Right hindlimb (tissue), 1 donor: ENCODE measurements at places on chromosomes 5 and 9.

DNA sequence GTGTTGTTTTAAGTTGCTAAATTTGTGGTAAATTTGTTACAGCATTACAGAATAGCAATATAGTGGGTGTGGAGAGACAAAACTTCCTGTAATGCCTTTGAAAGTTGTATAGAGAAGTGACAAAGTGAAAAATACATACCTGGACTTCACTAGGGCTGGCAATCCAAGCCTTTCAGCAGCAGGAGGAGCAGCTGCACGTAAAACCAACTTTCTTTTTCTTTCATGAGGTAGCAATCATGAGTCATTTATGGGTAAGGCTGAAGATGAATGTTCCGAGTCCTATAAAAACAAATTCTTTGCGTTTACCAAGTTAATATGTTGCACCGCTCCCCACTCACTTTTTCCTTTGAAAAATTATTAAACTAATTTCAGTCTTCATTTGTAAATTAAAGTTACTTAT is 1138.2 kb downstream of the TAF11L14 start:
- no peak for DNase-seq

DNA sequence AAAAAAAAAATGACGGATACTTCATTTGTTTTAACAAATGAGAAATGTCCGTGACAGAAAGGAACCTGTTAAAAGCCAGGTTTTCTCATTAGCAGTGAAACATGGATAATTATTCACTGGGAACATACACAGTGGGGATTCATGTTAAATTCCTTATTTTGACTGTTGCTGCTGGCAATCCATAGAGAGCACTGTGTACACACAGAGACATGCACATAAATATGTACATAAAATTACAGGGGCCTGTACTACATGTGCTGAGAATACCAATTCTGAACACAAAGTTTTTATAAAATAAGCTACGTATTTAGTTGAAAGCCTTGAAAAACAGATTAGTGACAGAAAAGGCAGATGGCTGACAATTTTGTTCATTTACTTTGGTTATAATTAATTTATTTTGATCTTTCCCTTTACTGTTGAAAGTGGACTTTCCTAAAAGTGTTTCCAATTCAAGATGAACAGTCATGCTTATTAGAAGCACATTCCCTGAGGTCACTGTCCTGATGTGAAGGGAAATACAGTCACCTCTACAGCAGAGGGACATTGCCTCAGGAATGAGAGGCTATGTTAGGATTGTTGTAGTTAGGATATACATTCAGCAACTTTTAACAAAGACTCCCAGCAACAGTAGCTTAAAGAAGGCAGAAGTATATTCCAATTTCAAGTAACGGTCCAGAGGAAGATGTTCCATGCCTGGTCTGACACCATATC is 166.7 kb downstream of the SAXO1 start:
- DNase-seq = no peak

DNA sequence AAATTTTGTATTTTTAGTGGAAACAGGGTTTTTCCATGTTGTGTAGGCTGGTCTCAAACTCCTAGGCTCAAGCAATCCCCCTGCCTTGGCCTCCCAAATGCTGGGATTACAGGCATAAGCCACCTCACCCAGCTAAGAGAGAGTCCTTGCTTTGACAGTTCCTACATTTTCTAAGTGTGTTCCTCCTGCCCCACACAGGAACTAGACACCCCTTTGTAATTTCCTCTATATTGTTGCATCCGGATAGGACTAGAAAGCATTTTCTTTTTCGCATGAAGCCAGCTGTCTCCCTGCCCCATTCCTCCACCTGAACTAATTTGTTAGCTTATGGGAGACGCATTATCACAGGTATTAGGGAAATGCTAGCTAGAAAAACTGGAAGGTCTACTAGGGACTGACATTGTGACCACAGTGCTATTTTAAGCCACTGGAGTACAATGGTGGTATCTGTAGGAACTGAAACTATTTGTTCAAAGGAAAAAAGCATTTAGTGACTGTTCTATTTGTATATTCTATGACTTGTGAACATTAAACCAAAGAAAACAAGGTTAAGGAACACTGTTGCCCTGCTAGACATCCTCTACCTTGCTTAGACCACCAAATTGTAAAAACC is 214.1 kb downstream of the SMARCA2 start:
- DNase-seq = no peak

GRCh38 chr5:154331232-154331631 is 114.6 kb upstream of the SAP30L start:
- DNase-seq = no peak

DNA sequence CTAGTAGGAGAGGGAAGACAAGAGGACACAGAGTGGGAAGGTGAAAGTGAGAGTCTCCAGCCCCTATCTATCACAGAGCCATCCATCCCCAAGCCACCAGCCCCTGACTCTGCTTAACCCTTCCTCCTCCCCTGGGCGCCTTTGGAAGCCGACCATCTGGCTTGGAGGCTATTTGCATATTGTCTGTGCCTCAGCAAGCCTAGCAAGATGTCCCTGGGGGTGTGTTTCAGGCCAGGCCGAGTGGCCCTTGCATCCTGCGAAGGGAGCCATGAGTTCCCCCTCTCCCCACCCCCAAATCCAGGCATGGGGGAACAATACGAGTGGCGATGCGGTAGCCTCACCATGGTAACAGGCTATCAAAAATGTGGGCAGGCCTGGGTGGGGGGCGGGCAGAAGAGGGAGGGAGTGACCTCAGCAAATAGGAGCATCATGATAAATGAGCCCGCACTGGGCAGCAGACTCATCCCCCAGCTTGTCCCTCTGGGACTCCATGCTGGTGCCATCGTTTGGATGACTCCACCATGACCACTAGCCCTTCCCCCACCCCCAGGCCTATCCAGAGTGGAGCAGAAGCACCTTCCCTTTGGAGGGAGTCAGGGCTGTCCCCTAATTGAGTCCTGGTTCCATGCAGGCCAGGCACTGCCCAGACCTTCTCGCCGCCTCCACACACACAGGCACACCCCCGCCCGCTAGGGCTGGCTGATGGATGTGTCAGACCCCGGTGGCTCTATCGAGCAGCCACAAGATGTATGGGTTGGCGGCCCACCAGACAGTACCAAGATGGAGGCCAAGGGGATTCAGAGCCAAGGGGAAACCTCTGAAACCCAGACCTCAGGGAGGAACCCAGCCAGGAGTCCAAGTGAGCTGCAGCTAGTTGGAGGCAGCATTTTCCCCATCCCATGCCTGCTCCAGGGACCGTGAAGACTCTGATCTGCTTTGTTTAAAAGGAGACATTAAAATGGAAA is 14.6 kb downstream of the URM1 start:
- no peak for DNase-seq

DNA sequence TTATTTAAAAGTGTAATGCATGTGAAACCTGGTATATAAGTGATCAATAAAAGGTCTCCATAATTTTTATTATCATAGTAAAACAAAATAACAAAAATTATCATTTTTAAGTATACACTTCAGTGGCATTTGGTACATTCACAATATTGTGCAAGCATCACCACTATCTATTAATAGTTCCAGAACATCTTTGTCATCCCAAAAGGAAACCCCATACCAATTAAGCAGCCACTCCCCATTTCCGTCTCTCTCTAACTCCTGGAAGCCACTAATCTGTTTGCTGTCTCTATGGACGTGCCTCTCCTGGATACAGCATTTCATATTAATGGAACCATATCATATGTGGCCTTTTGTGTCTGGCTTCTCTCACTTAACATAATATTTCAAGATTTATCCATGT is 7.6 kb downstream of the OLFML2A start:
- DNase-seq = peak; percentile 6

- peak; percentile 61 for DNase-seq
Observed at GRCh38 chr9:88658311-88658822, 123.4 kb downstream of the NXNL2 start.

GRCh38 chr9:133955821-133956411 is 36.2 kb downstream of the VAV2 start:
- DNase-seq = peak; percentile 69

GRCh38 chr5:118723021-118723338 is 265.4 kb downstream of the DTWD2 start:
- DNase-seq = no peak

- DNase-seq = no peak
Observed at GRCh38 chr5:102855681-102856388, 100.7 kb downstream of the PAM start.

- no peak for DNase-seq
Observed at GRCh38 chr5:100762108-100762507, 141.0 kb downstream of the ST8SIA4 start.

GRCh38 chr5:103866169-103866568 is 303.6 kb upstream of the NUDT12 start:
- no peak for DNase-seq

GRCh38 chr9:36871606-36872005 is 162.5 kb downstream of the PAX5 start:
- peak; percentile 2 for DNase-seq

DNA sequence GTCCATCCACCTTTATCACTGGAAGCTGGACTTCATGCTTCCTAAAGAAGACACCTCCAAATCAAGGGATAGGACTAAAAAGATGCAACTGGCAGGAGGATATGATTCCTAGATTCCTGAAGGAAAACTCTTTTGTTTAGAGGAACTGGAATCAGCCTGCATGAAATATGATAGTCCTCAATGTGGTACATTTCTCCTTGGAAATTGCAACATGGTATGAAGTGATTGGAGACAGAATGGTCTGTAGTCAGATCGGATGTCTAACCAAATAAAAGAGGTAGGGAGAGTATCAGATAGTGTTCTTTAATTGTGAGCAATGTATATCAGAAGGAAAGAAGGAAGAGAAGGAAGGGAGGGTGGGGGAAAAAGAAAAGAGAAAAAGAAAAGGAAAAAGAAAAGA is 116.1 kb upstream of the FSTL4 start:
- DNase-seq = no peak

DNA sequence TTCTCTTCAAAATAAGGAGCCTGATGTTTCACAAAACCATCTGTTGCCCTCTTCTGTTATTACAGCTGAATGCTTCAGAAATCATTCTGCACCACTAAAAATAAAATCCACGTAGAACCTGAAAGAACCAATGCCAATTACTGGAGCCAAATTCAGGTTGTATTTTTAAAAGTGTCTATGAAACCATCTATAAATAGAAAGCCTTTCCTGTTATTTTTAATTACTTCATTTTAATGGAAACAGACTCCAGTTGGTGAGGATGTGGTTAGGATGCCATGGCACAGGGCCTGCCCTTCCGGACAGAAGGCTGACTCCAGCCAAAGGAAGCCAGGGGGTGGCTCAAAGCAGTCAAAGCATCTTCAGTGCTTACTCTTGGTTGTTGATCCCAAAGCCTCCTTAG is 119.8 kb downstream of the TENT4A start:
- no peak for DNase-seq

DNA sequence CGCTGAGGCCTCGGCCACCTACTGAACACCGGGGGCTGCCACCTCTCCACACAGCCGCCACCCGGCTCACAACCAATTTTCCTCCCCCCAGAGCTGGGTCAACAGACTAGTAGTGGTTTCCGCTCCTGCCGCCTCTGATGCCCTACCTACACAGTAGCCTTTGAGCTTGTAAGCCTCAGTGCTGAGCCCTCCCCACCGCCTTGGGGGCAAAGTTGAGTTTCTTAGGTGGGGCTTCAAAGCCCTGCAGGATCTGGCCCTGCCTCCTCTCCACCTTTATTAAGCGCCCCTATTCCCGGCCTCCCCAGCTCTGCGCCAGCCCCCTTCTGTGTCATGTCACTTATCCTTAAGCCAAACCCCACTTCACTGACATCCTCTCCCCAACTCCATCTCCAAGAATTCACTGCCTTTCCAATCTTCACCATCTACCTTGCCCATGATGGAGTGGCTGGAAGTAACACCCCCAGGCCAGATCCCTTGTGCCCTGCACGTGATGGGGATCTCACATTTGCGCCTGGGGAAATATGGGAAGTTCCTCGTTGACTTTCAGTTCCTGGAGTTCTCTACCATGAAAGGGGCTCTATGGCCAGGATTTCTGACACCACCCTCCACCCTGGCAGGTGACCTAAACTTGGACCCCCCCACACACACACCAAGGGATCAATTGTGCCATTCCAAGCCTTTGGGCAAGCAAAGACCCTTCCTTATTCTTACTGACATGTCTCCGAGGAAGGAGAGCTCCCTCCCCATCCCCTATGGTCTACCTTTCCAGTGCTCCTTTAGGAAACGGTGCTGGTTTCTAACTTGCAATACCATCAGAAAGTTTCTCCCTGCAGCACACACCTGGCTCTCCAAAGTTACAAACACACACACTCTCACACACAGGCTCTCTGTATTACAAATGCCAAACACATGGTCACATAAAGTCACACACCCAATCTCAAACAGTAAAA is 2.7 kb upstream of the CNTFR start:
- DNase-seq = no peak

- no peak for DNase-seq
Observed at GRCh38 chr9:85263288-85263687, 478.5 kb downstream of the AGTPBP1 start.

- DNase-seq = no peak
Observed at GRCh38 chr5:75614176-75614575, 2.9 kb downstream of the ANKDD1B start.

DNA sequence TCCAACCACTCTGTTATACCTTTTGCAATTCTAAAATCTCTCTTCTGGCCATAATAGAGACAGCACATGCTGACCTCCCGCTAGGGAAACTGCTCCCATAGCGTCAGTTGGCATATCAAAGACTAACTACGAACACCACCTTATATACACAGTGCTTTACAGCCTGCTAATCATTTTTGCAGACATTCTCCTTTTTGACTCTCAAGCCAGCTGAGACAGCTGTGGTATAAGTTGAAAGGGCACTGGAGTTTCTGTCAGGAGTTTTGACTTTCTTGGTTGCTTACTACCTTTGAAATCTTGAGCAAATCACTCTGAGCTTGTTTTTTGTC is 160.2 kb upstream of the TBCA start:
- no peak for DNase-seq

DNA sequence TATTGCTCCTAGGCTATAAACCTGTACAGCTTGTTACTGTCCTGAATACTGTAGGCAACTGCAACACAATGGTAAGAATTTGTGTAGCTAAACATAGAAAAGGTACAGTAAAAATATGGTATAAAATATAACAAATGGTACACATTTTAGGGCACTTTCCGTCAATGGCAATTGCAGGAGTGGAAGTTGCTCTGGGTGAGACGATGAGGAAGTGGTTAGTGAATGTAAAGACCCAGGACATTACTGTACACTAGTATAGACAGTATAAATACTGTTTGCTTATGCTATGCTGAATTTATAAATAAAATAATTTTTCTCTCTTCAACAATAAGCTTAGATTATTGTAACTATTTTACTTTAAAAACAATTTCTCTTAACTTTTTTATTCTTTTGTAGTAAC is 15.6 kb upstream of the ADRB2 start:
- no peak for DNase-seq
